ENCODE measurements at places on chromosomes 3 and 15. TPM values are rescaled to one million over a fixed set of nuclear protein-coding genes. Genes with fewer than 3 reads are reported as not detected.

Gene CGNL1
- total RNA-seq = 0.43 TPM

Gene TMEM212
- total RNA-seq = not detected

Gene SPESP1
- 3.0 TPM for total RNA-seq

Gene WWTR1
- total RNA-seq = 47.7 TPM

Gene KLHL40
- total RNA-seq = not detected

Gene ACTC1
- under 0.01 TPM for total RNA-seq

Gene MST1R
- total RNA-seq = 0.32 TPM

Gene VEPH1
- total RNA-seq = 10.3 TPM

Gene DPH3
- total RNA-seq = 20.0 TPM

Gene NCBP2
- total RNA-seq = 41.2 TPM

Gene SEC61A1
- 298 TPM for total RNA-seq

Gene MYRIP
- not detected for total RNA-seq

Gene KBTBD13
- not detected for total RNA-seq

Gene STAB1
- under 0.01 TPM for total RNA-seq

- DNase-seq = no peak
Observed at GRCh38 chr3:78274475-78275065, 1234.7 kb downstream of the ROBO2 start.

DNA sequence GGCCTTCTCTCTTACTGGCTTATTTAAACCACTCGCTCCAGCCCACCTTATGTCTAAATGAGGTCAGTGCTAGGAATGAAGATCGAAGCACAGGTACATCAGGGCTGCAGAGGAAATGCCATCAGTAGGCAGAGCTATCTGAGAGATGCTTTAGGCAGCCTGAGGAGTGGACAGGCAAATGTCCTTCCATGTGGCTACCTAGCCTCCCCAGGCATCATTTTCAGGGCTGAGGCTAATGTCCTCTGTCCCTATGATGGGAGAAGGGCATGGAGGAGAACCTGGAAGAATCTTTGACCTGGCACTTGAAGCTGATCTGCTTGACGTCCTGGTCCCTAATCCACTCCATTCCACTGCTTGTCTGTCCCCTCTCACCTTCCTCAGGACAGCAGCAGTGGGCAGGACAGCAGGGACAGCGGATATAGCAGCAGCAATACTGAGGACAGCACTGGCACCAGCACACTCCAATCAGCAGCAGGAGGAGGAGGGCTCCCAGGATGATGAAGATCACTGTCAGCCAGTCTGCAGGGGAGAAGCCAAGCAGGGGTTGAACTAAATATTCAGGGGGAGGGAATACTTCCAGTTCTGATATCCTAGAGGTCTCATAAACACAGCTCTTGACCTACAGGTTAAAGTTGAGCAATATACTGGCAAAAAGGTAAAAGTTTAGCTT lies 21.0 kb downstream of the ILDR1 start:
- no peak for DNase-seq

GRCh38 chr15:71386448-71387236 lies 271.4 kb downstream of the THSD4 start:
- no peak for DNase-seq

GRCh38 chr3:100436951-100437350 lies 35.6 kb downstream of the LNP1 start:
- no peak for DNase-seq

DNA sequence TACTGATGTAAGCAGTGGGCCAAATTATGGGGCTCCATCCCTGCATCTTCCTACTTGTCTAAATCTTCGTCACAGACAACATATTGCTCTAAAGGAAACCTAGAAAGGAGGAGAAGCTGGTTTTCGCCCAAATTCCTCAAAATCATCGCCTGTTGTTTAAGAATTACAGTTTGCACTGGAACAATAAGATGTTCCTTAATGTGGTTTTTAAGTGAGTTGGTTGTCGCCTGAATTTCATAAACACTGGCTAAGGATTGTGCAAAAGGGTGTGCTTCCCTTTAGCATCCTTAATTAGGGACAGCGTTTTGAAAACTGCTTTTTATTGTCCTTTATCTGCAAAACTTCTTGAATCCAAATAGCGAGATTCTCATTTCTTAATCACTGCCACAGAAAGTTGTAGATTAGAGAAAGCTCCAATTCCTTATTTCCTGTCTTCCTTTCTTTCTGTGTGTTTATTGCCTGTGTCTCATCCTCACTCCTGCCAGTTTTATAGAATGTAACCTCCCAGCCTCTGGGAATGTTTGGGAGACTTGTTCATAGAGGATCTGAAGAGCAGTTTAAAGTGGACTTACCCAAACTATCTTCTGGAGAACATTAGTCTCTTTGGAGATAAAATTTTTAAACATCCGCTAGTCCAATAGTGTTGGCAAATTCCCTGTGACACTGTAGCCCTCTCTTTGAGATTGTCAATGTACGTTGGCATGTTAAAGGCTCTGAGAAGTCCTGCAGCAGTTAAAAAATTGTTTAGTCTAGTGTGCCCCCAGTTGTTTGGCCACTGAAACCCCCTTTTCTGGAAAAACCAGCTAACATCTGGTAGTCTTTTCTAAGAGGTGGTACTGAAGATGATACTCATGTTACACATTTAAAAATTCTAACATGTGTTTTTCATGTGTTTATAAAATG lies 50.4 kb downstream of the FLNB start:
- DNase-seq = peak; percentile 94

GRCh38 chr3:61901986-61902385 lies 340.6 kb downstream of the PTPRG start:
- no peak for DNase-seq

DNA sequence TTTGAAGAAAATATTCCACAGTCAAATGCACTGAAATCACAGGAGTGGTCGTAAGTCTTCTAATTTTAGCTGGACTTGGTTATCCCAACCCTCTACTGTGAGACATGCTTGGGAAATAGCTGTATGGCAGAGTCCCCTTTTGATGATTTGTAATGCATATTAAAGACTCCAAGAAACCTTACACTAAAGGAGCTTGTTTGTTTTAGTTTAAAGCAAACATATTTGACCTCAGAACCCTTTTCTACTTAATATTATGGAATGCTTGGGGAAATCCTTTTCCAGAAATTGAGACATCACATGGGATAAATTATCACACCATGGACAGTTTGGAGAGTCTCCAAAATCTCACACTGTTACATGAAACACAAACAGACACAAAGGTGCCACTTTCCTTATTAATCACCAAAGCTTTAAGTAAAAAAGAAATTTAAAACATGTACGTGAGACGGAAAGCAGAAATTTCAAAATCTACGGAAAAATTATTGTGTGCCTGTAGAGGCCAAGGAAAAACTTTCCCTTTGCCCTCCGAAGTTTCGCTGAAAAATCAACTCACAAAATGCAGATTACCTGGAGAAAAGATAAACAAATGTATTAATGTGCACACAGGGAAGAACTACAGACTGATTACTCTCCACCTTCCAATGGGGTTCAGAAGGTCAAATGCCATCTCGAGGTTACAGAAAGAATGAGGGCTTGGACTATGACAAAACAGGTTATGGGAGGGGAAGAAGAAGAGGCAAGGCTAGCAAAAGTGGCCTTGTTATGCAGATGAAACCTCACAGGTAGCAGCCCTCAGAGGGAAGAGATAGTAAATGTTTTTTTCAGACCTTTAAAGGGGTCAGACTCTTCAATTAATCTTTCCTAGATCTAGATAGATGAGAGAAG lies 7.0 kb upstream of the CPB1 start:
- peak; percentile 10 for DNase-seq

DNA sequence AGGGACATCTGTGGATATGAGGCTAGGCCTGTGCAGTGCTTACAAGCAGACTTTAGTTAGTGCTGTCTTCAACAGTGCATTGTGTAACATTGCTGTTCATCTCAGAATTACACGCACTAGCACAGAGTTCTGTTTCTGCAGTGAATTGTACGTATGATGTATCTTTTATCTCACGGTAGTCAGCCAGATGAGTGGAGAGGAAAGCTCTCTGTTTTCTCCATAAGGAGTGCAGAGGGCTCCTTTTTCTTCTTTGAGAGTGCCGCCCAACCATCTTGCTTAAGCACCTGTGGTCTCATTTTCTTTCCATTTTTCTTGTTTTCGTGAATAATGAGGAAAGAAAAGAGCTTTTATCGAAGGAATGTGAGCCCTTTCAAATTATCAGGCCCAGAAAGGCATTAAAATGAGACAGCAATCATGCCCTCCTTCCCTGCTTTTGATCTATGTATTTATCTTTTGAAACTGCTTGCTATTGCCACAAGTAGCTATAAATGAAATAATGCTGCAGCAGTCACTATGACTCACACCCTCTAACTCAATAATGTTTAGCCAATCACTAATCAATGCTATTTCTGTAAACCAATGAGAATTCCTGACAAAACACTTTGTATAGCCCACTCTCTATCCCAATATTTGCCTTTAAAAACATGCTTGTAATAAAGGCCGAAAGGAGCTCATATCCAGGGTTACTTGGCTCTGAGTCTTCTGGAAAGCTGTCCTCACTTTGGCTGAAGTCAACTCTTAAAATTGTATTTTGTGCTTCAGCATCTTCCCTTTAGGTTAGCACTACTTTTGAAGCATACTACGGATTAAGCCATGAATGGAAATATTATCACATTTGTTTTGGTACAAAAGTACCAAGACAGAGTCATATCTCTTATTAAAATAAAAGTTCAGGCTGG lies 226.0 kb upstream of the P2RY1 start:
- no peak for DNase-seq

DNA sequence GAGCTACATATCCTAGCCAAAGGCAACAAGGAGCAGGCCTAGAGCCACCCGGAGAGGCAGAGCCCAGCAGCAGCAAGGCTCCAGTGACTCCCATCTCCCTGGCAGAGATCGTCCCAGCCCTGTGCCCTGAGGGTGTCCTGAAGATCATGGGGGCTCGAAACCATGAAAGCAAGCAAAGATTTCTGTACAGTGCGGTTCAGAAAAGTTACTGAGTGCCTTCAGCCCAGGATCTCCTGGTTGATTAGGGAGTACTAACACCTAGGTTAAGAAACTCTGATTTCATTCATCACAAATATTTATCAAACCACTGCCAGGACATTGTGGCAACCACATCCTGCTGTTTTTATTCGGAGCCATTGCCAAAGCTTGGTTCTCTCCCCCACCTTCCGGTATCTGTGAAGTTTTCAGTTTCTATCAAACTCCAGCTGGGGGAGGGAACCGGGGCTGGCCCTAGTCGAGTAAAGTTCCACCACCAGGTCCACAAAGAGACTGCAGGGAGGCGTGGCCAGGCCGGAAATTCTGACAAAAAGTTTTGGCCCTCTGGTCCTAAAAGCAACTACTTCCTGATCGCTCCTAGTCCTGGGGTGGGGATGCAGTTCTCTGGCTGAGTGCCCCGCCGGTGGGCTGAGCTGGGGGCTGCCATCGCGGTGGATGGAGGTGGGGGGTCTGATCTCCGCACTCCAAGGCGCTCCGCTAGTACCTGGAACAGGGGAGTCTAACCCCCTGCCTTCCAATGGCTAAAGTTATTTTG lies 1.2 kb downstream of the RAB43 start:
- peak; percentile 96 for DNase-seq

DNA sequence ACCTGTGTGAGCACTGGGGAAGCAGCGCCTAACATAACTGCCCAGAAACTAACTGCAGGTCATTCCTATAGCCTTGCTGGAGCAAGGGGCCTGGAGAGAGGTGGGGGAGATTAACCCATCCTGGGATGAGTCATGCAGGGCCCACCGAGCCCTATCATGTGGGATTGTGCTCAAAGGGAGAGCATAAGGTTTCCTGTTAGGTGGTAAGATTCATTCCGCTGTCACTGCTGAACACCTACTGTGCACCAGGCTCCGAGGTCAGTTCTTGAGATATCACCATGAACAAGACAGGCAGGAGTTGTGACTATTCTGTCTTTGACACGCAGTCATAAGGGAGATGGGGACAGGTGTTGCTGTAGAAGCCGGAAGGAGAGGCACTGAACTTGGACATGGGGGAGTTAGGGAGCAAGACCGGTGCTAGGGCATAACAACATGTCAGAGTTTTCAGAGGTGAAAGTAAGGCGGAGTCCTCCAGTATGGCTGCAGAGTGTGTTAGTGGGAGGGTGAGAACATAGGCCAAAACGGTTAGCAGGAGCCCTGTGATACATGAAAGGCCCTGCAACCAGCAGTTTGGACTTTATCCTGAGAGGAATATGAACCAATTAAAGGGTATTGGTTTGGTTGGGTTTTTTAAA lies 2.4 kb downstream of the SLC25A38 start:
- DNase-seq = no peak
